ENCODE measurements at places on chromosomes 5 and 9. TPM values are rescaled to one million over a fixed set of nuclear protein-coding genes. Genes with fewer than 3 reads are reported as not detected.

DNA sequence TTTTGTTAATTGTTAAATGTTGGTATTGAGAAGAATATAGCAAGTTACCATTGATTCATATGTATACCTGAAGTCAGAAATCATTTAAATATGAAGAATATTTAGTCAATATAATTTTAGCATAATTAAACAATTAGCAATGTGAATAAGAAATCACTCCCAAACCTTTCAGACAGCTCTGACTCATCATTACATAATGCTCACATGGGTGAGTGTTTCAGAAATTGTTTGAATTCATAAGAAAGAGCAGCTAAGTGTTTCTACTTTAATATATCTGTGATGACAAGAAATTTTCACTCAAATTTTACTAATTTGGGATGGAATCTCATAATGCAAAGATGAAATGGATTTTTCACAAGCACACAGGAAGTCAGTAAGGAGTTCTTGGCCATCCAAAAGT, 42.0 kb upstream of the CDC42SE2 start:
- DNase-seq: no peak

- DNase-seq: no peak
Observed at GRCh38 chr5:95664204-95664786, 17.7 kb downstream of the RFESD start.

GRCh38 chr9:73081979-73082657, 69.5 kb upstream of the ANXA1 start:
- DNase-seq: no peak

DNA sequence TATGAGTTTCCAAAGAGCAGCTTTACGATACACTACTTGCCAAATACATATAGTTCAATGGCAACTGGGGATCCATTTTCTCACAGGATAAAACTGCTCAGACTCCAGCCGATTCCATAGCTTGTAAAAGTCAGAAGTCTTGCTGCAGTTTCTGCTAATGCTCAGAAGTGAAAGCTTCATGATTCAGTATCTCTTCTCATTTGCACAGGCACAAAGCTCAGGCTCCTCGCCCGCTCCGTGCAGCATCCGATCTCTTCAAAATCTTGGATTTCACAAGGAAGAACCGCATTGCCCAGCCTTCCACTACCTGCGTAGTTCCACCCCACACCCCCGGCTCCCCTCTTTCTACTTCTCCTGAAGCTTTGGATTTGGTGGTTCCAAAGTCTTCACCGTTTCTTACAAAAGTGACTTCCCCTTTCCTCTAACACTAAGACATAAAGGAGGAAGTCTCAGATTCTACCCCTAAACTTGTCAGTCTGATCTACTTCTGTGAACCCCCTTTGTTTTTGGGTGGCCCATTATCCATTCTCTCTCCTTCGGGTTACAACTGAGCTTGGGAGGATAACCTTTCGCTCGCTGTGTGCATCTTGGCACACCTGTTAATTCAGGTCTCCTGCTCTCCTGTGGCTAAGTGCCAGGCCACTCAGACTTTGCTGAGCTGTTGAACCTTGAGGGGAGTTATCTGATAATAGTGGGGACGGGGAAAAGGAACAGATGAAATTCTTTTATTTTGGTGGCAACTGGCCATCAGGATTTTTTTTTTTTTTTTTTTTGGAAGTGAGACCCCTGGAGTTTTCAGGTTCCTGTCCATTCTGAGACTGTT, 194.1 kb downstream of the GNA14 start:
- no peak for DNase-seq

GRCh38 chr9:120899490-120900068, 22.6 kb upstream of the PHF19 start:
- DNase-seq: no peak

DNA sequence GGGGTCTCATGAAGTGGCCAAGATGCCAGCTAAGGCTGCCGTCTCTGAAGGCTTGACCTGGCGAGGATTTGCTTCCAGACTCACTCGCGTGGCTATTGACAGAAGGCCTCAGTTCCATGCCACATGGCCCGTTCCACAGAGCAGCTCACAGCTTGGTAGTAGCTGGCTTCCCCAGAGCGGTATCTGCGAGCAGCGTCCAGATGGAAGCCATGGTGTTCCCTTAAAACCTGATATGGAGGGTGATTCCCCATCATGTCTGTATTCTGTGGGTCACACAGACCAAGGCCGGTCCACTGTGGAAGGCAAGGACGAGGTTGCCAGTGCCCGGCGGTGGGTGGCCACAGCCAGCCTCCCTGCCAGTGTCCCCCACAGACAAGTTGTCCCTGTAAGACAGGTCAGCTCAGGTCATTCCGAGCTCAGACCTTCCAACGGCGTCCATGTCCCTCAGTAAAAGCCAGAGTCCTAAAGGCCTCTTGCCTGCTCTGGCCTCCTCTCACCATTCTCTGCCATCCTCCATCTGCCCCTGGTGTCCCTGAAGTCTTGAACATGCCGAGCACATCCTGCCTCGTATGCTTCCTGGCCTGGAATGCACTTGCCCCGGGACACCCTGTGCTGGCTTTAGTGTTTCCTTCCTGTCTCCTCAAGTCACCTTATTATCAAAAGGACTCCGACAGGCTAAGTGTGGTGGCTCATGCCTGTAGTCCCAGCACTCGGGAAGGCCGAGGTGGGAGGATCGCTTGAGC, 61.3 kb upstream of the LRRTM2 start:
- no peak for DNase-seq

DNA sequence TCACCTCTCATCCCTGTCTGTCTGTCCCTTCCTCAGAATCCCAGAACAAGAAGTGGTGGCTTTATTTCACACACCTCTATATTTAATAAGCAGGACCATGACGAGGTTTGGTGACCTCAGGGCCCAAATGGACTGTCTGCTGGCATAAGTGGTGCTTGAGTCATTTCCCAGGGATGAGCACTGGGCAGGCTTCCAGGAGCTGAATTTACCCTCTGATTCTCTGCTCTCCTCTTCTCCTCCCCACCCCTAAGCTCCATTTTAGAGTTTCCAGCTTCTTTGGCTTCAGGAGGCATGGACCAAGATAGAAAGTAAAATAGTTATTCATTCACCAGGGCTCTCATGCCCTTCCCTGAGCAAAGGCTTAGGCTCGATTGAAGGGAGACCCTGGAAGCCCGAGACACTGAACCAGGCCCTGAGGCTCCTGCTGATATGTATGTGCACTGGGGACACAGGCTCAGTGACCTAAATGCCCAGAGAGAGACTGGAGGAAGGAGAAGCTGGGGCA, 69.1 kb downstream of the PPARGC1B start:
- peak; percentile 94 for DNase-seq

The IFNA2 gene
- not detected for total RNA-seq

The SLC4A9 gene
- total RNA-seq: not detected

DNA sequence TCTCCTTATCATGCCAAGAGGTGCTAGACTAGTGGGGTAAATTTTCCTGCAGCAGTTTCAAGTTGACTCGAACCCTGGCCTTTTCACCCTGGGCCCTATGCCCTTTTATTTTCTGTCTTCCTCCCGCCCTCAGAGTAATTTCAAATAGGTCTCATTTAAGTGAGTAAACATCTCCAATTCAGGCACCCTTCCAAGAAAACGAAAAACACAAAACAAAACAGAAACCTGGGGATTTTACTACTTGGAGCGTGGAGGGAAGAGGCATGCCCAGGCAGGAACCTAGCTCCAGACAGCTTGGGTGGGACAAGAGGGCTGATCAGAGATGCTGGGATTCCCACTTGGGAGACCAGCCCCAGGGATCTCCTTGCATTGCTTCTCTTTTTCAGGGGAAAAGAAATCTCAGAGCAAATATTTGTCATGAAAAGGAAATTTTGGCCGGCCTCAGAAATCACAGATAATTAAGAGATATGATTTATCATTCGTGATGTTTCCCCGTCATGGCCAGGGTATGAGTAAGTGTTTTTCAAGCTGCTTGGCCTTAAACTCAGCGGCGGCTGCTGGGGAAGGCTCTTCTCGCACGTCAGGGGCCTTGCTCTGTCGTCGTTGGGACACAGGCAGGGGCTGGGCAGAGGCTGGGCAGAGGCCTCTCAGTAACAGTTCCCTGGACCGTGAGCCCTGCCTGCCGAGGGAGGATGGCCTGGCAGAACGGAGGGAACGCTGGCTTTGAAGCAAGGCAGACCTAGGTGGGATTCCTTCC, 248.6 kb upstream of the KLF4 start:
- DNase-seq: no peak

GRCh38 chr9:134944351-134944802, 26.7 kb upstream of the FCN1 start:
- DNase-seq: no peak

The FCN2 gene
- not detected for total RNA-seq

GRCh38 chr5:58275516-58275915, 184.4 kb downstream of the PLK2 start:
- no peak for DNase-seq

- no peak for DNase-seq
Observed at GRCh38 chr5:960551-960950, 48.1 kb upstream of the NKD2 start.

DNA sequence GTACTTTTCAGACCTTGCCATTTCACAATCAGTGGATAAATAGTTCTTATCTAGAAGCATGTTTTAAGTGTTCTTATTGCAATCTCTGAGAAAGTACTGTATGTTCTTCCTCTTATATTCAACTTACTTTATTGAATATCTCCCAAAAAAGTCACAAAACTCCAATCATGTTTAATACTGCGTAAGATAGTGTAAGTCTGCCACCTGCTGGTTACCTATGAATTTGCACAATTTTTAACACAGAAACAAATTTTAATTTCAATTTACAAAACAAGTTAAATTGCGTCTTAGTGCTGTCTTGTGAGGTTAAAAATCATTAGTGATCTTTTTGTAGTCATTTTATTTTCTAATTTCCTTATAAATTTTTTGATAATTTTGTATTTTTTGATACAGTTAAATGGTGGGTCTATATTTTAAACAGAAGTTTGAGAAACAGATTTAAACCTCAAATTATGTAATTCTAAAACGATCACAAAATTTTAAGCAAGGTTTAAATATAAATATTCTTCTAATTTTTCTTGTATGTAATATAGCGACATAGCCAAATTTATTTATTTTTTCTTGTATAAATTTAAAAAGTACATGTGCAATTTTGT, 115.8 kb downstream of the EMB start:
- no peak for DNase-seq

The SLC23A1 gene
- total RNA-seq: not detected

DNA sequence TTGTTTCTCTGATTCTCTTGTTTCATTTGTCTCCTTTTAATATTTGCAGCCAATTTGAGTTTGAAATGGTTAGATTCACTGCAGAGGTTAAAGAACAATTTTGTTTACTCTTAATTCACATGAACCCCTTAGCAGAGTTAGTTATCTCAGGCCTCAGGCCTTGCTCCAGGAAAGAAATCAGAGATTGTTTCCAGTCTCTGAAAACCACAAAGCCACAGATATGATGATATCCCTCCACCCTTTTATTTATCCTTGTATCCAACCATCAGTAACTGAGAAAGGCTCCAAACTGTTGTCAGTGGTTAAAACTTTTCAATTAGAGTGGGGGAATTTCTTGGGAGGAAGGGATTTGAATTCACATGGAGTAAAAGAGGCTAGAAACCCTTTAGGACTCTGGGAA, 406.0 kb upstream of the DMAC1 start:
- no peak for DNase-seq

The GFI1B gene
- not detected for total RNA-seq

DNA sequence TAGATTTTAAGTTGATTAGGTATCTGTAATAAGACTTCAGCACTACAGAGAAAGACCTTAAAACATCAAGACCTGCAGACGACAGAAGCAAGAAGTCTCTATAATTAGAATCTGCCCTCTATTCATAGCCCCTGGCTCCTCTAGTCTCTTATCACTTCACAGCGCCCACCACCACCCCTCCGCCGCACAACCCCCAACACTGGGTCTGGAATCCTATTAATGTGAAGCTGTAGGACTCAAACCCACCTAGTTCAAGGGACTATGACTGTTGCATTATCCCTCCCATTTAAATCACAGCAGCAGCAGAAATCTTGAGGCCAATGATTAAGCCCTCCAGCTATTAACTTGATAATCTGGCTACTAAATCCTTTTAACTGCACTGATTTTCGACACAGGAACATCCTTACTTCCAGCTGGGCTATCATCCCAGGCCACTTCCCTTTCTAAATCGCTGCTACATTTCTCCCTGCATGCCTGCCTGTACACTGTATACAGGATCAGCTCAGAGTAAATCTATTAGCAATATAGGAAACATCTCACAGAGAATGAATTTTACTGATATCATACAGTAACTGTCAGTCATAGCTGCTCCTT, 159.5 kb upstream of the GRAMD2B start:
- DNase-seq: no peak

Measured in esophagus muscularis mucosa (tissue), 4 donors.